ENCODE measurements at places on chromosomes 2 and 18.

DNA sequence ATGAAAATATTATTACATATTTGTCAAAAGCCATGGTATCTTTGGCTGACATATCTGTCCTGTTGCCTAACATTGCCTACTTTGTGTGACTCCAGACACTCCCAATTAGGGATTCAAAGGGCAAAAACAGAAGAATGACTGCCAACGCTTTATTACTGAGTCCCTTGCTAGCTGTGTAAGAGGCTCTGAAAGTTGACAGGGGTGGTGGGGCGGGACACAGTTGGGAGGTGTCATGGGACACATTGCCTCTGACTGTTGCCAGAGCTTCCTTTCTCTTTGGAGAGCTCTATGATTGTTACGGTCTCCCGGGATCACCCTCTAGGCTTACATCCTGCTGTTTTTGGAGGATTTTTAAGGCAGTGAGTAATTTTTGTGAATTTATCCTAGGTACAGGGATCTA lies 249.6 kb upstream of the ACVR2A start:
- no peak for DNase-seq

- no peak for DNase-seq
Measured at GRCh38 chr18:43278355-43278754, 1.1 kb upstream of the SYT4 start.

DNA sequence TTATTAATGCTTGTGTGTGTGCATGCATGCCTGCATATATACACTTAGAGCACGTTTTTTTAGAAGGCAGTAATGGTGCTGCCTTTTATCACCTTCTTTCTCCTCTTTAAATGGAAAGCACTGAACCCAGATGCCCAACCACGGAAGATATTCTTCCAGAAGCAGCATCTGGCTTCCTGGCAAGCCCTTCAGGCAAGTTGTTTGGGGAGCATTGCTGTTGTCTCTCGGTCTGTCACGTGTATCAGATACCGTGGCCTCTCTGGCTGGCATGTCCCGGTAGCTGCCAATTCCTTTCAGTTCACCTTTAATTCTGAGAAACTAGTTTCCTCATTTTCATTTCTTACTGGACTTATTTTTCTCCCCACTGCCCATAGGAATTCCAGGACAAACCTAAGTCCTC lies 587.8 kb downstream of the ARHGAP15 start:
- no peak for DNase-seq

DNA sequence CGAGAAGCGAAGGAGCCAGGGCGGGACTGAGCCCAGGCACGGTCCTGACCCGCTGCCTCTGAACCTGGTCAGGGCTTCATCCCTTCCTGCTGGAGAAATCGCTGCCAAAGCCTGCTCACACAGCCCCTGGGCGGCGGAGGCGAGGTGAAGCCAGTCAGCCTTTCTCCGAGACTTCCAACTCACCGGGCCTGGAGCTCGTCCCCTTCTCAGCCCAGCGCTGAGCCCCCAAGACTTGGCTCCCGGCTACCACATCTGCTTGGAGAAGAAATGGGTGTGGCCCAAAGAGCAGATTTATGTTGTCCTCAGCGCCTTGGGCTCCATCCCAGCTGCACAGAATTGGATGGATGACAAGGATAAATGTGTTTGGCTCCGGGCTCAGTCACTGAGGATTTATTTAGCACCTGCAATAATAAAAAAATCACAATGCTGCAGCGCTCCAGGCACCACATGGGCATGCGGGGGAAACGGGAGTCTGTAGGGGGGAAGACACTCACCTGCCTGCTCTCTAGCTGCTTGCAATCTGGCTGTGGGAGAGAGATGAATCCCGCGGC lies 64.9 kb downstream of the ACTR2 start:
- no peak for DNase-seq

DNA sequence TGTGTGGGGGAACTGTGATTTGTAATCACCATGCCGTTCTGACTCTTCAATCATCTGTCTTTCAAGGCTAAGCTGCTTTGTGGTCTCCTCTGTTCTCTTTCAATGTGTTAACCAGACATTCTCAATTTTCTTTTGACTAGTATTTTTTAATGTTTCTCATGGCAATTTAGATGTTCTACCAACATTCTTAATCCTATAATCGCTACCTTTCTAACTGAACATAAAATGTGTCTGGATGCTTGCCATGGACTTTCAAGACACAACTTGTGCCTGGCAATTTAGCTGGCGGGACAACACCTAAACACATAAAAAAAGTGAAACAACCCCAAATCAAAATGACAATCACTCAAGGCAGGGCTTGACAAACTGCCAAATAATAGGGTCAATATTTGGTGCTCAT lies 135.0 kb upstream of the ACKR3 start:
- no peak for DNase-seq

- DNase-seq: peak; percentile 27
Measured at GRCh38 chr2:120887741-120888231, 152.1 kb downstream of the GLI2 start.

- DNase-seq: no peak
Measured at GRCh38 chr2:233087713-233088112, 27.6 kb downstream of the INPP5D start.

- DNase-seq: no peak
Measured at GRCh38 chr2:56811401-56811800, 627.6 kb downstream of the CCDC85A start.

DNA sequence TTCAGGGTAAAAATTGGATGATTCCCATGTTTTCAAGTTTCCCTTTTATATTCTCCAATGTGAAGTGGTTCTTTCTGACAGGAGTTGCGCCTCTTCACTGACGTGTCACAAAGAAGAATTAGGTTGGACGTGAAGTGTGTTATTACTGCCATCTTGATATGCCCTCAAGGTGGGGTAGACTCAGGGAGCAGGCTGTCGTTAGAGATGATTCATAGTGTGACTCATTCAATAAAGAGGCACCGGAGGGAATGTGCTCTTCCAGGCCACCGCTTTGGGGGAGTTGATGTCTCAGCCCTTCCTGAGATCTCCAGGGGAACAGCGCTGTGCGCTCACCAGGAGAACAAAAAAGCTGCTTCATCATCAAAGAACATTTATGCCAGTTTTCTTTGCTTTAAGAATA lies 3.6 kb upstream of the DGKD start:
- DNase-seq: peak; percentile 9

GRCh38 chr2:145230546-145230945 lies 710.6 kb upstream of the ZEB2 start:
- DNase-seq: no peak

GRCh38 chr2:136021406-136021805 lies 36.0 kb upstream of the DARS1 start:
- no peak for DNase-seq

GRCh38 chr18:27413495-27414401 lies 228.6 kb upstream of the CHST9 start:
- DNase-seq: no peak
